Esophagus muscularis mucosa (tissue), 4 donors: ENCODE measurements at places on chromosomes 16 and 17. TPM values are rescaled to one million over a fixed set of nuclear protein-coding genes. Genes with fewer than 3 reads are reported as not detected.
A peak's percentile ranks its signal among the peaks of the same experiment; 100 is the strongest.

DNA sequence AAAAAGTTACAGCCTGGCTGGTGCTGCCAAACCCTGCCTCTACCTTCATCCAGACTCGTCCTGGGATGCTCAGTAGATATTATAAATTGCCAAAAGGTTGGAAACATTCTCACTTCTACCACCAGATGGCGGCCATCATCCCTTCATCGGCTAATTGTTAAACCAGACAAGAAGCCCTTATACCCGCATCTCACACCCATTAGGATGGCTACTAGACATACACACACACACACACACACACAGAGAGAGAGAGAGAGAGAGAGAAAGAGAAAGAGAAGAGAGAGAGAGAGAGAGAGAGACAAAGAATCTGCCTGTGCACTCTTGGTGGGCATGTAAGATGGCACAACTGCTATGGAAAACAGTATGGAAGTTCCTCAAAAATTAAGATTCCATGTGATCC is 15.0 kb upstream of the SCIMP start:
- H3K27me3 ChIP-seq = no peaks in the 10 kb centered on the region
- no peak overlapping the region for H3K4me3 ChIP-seq
- H3K27ac ChIP-seq = no peak overlapping the region
- no peaks in the 10 kb centered on the region for H3K36me3 ChIP-seq
- peak; percentile 92 for DNase-seq

GRCh38 chr17:49552070-49552751 is 23.5 kb upstream of the NXPH3 start:
- H3K27me3 ChIP-seq = no peaks in the 10 kb centered on the region
- no peak for DNase-seq
- no peaks in the 10 kb centered on the region for H3K36me3 ChIP-seq
- H3K27ac ChIP-seq = no peak overlapping the region
- H3K4me3 ChIP-seq = no peak overlapping the region

The EPX gene
- not detected for total RNA-seq

DNA sequence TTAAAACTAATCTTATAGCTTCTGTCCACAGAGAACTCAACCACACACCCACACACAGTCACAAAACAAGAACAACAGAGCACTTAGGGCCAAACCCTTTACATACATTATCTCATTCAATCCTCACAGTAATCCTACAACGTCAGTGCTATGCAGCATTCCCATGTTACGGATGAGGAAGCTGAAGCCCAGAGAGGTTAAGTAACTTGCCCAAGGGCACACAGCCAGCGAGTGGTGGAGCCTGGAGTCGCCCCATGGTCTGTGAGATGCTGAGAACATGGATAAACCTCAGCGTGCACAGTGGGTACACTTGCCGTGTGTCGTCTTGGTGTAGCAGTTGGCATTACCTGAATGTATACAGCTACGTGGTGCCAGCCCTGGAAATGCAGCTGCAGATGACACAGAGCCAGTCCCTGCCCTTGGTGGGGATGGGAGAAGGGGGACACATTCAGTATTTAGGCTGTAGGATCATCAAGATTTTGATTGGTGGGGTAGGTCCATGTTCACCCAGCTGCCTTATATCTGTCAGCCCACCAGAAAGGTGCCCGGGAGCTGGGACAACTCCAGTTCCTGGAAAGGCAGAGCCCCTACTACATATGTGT is 177.0 kb downstream of the IRF8 start:
- no peak for DNase-seq
- H3K27me3 ChIP-seq = no peaks in the 10 kb centered on the region
- no peaks in the 10 kb centered on the region for H3K36me3 ChIP-seq

DNA sequence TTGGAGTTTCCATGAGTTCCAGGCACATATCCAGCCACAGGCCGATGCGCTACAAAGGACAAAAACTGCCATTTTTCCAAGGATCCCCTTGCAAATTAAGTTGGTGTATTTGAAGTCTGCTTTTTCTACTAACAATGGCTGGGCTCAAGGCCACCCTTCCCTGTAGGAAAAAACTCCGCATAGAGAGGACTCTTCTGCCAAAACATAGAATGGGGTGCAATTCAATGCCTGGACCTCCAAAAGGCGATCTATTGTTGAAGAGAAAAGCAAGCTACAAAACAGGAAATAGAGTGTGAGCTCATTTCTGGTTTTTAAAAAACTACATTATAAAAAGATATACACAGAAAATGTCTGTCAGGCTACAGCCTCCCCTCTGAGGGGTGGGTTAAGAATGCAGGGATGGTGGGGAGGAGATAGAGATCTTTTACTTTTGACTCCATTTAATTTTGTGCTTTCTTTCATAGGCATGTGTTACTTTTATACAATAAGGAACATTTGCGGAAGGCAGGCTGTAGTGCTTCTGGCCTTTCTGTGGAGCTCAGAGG is 22.9 kb upstream of the PRSS54 start:
- H3K4me1 ChIP-seq = no peaks in the 10 kb centered on the region
- no peak for DNase-seq
- H3K36me3 ChIP-seq = no peaks in the 10 kb centered on the region
- H3K27me3 ChIP-seq = no peaks in the 10 kb centered on the region
- H3K27ac ChIP-seq = no peak overlapping the region

- no peaks in the 10 kb centered on the region for H3K27me3 ChIP-seq
- DNase-seq = no peak
- H3K36me3 ChIP-seq = no peaks in the 10 kb centered on the region
Measured at GRCh38 chr16:49781401-49781800, 74.5 kb downstream of the ZNF423 start.

- H3K4me1 ChIP-seq = peaks cover 21% of the 10 kb centered on the region
- H3K27me3 ChIP-seq = no peaks in the 10 kb centered on the region
- no peak for DNase-seq
- no peak overlapping the region for H3K4me3 ChIP-seq
- H3K27ac ChIP-seq = peak overlapping the region; percentile 13
Measured at GRCh38 chr17:55410722-55411462, 10.7 kb downstream of the MMD start.

GRCh38 chr17:50206604-50207293 is 5.3 kb upstream of the COL1A1 start:
- no peaks in the 10 kb centered on the region for H3K36me3 ChIP-seq
- H3K4me1 ChIP-seq = peaks cover 49% of the 10 kb centered on the region
- peak overlapping the region; percentile 13 for H3K4me3 ChIP-seq
- DNase-seq = no peak

- no peaks in the 10 kb centered on the region for H3K27me3 ChIP-seq
- no peak for DNase-seq
- no peak overlapping the region for H3K4me3 ChIP-seq
- H3K36me3 ChIP-seq = peaks cover 79% of the 10 kb centered on the region
- H3K27ac ChIP-seq = no peak overlapping the region
Measured at GRCh38 chr16:4358831-4359561, 7.9 kb upstream of the PAM16 start.

The KIF18B gene
- total RNA-seq = not detected
